DMS53 (cell line): ENCODE measurements at places on chromosomes 11 and 22.

- DNase-seq, result no peak
Observed at GRCh38 chr11:13784441-13784840, 116.0 kb downstream of the FAR1 start.

DNA sequence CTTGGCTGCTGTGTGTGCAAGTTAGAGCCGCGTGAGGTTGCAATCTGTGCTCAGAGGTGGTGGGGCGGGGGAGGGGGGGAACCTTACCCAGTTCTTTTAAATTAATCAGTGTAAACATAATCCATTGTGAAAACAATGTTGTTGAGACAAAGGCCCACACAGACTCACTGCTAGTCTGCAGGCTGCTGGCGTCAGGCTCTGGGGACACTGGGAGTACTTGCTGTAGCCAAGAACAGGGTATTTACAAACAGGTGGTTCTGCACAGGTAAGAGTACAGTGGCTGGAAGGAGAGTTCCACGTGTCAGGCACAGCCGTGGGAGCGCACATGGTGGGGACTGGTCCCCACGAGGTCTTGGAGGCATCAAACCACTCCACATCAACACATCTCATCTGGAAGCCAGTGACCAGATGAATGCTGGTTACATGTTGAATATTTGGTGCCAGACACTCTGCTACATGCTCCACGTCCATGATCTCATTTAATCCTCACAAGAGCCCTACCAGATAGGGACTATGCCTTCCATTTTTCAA is 27.4 kb downstream of the SCUBE1 start:
- no peak for DNase-seq

DNA sequence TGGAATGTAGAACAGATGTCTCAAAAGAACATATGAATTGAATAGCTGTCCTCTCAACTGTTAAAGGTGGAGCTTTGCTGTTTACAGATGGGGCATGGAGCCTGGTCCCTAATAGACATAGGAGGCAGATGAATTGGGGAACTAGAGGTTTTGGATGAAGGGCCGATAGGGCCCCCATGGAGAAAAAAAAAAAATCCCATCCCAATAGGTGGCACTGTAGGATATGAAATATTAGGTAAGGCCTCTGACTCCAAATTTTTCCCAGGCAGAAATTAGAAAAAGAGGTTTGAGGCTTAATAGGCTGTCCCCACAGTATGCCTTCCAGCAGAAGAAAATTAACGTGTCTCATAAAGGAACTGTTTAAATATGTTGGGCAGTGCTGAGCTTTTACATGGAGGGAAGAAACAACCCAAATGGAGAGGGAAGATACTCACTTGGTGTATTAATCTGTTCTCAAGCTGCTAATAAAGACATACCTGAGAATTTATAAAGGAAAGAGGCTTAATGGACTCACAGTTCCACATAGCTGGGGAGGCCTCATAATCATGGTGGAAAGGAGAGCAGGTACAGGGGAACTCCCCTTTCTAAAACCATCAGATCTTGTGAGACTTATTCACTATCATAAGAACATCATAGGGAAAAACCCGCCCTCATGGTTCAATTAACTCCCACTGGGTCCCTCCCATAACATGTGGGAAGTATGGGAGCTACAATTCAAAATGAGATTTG is 30.1 kb upstream of the TMEM45B start:
- peak; percentile 70 for DNase-seq

GRCh38 chr11:12090761-12091258 is 19.6 kb upstream of the MICAL2 start:
- DNase-seq, result peak; percentile 59
